ENCODE measurements at places on chromosomes 12 and 14.

DNA sequence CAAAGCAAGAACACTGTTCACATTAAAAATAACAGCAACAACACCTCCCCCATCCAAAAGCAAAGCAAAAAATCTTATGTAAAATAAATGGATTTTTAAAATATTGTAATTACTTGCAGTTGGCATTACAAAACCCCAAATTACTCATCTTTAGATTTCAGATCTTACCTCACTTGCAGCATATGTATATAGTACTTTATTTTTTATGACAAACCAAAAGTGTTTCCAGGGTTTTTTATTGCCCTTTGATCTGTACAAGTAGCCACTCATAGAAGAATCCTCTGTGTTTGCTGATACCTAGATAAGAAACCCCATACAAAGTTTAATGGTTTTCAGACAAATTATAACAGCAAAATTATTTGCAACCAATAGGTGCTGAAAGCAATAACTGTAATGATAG, 12.2 kb upstream of the NR2C1 start:
- DNase-seq: no peak

DNA sequence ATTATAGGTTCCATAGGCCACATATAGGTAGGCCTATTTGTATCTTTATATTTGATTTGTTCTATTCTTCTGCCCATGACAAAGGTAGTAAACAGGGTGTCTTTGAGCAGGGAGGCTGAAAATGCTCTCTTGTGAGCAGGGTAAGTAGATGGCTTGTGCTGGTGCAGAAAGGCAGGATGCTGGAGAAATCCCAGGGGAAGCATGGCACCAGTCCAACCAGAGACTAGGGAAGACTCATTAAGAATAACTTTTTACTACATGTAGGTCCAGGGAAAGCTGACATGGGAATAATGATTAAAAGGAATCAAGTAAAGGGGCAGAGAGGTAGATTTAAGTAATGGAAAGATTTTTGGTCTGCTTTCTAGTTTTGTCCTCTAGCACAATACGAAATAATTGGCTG, 245.0 kb downstream of the RGS6 start:
- DNase-seq: no peak

DNA sequence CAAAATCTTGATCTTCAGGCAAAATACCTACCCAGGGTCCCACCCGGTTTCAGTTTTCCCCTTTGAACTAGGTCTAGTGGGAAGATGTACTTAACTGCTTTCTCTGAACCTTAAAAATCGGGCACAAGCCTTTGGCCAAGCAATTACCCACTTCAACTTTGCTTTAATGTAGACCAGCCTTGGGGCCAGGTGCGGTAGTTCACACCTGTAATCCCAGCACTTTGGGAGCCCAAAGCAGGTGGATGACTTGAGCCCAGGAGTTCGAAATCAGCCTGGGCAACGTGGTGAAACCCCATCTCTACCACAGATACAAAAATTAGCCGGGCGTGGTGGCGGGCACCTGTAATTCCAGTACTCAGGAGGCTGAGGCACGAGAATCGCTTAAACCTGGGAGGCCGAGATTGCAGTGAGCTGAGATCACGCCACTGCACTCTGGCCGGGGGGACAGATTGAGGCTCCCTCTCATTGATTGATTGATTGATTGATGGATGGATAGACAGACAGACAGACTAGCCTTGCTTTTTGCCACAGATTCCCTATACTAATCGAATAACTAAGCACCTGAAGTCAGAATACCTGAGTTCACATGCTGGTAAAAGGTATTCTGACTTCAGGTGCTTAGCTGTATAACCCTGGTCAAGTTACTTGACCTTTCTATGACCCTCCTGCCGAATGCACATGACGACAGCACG, 1.9 kb downstream of the CLIP1 start:
- DNase-seq: no peak

GRCh38 chr14:25908277-25909044, 689.4 kb downstream of the NOVA1 start:
- no peak for DNase-seq

DNA sequence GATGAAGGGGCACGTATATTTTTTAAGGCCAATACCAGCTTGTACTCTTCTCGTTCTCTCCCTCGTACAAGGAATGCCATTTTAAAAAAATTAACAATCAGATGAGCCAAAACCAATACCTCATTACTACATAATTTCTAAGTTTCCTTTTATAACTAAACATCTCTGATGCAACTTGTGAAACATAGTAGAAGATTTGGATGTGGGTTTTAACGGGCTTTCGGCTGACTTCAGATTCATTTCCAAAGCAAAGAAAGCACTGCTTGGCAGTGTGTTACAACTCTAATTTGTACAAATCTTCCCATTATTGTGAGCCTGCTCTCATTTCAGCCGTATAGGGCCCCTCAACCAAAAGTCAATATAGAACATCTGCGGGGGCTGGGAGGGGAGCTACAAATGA, 99.1 kb upstream of the TMCC3 start:
- DNase-seq: no peak

GRCh38 chr14:92600318-92601053, 86.9 kb downstream of the RIN3 start:
- peak; percentile 13 for DNase-seq

GRCh38 chr12:93438266-93439050, 3.3 kb downstream of the UBE2N start:
- no peak for DNase-seq

- DNase-seq: no peak
These were observed 51.1 kb downstream of the BRMS1L start for GRCh38 chr14:35877276-35877675.

GRCh38 chr12:68364328-68364727, 32.2 kb upstream of the MDM1 start:
- DNase-seq: no peak

GRCh38 chr12:127903146-127903545, 363.8 kb upstream of the TMEM132C start:
- DNase-seq: no peak
